Activated CD4-positive, alpha-beta memory T cell treated with anti-CD3 and anti-CD28 coated beads, Interleukin-2, amount 10 ng/mL, durations not matched to agents 7 days and 5 days (primary cell): ENCODE measurements at places on chromosomes 2 and 18. TPM values are rescaled to one million over a fixed set of nuclear protein-coding genes. Genes with fewer than 3 reads are reported as not detected.

- H3K36me3 ChIP-seq: no peaks in the 10 kb centered on the region
- DNase-seq: no peak
- H3K27ac ChIP-seq: no peak overlapping the region
- no peaks in the 10 kb centered on the region for H3K4me1 ChIP-seq
- H3K27me3 ChIP-seq: no peaks in the 10 kb centered on the region
Measured at GRCh38 chr18:28834889-28835288, 658.0 kb upstream of the CDH2 start.

DNA sequence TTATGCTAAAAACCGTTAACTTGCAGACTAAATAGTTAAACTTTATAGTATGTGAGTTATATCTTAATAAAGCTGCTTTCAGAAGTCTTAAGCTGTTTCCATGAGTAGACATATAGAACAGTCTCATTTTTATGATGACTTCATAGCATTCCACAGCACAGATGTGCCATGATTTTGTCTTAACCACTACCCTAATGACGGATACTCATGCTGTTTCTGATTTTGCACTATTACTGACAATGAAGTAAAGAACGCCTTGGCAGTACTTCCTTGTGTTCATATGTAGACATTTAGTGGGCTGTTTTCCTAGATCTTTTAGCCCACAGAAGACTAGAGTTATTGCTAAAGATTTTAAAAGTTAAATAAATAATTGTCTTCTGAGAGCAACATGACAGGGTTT, 175.6 kb upstream of the RAB6C start:
- H3K4me1 ChIP-seq: no peaks in the 10 kb centered on the region
- no peak for DNase-seq
- H3K27me3 ChIP-seq: no peaks in the 10 kb centered on the region
- no peak overlapping the region for H3K27ac ChIP-seq
- no peak overlapping the region for H3K4me3 ChIP-seq
- H3K36me3 ChIP-seq: no peaks in the 10 kb centered on the region

DNA sequence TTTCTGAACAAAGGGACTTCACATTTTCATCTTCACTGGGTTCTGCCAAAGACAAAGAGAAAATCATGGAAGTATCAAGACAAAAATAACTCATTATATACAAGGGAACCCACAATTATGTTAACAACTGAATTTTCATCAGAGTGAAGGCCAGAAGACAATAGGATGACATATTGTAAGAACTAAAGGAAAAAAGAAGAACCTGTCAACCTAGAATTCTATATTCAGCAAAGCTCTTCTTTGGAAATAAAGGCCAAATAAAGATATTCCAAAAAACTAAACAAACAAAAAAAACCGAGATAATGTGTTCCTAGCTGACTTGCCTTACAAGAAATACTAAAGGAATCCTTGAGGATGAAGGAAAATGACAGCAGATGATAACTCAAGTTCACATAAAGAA, 10.3 kb upstream of the ZCCHC2 start:
- H3K27me3 ChIP-seq: peaks cover 10% of the 10 kb centered on the region
- no peak overlapping the region for H3K27ac ChIP-seq
- no peak overlapping the region for H3K4me3 ChIP-seq

- no peaks in the 10 kb centered on the region for H3K27me3 ChIP-seq
- H3K27ac ChIP-seq: no peak overlapping the region
- no peaks in the 10 kb centered on the region for H3K36me3 ChIP-seq
Measured at GRCh38 chr2:217799563-217800432, 203.0 kb downstream of the TNS1 start.

- no peaks in the 10 kb centered on the region for H3K27me3 ChIP-seq
- H3K36me3 ChIP-seq: no peaks in the 10 kb centered on the region
- DNase-seq: no peak
Measured at GRCh38 chr2:120984452-120985173, 248.9 kb downstream of the GLI2 start.

DNA sequence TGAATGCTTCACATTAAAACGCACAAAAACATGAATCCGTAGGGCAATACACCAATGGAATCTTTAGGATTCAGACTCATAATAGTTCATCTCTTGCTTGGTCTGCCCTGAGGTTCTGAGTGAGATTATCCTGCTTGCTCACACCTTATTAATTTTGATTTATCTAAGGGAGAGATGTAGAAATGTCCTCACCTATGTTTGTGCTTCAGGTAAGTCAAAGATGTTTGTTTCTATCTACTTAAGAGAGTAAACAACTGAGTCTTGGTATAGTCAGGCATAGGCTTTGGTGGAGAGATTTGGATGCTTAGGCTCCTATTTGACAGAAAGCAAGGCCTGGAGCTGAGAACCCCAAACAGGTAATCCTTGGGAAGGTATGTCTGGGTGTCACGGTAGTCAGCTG, 231.0 kb upstream of the TNP1 start:
- H3K36me3 ChIP-seq: no peaks in the 10 kb centered on the region
- H3K4me1 ChIP-seq: peaks cover 25% of the 10 kb centered on the region
- no peak overlapping the region for H3K4me3 ChIP-seq
- H3K27ac ChIP-seq: no peak overlapping the region
- H3K27me3 ChIP-seq: no peaks in the 10 kb centered on the region

Gene TMEM237
- total RNA-seq: 13.4 TPM

Gene ASXL2
- total RNA-seq: 45.0 TPM
